ENCODE measurements at places on chromosomes 1 and 21. TPM values are rescaled to one million over a fixed set of nuclear protein-coding genes. Genes with fewer than 3 reads are reported as not detected.
A peak's percentile ranks its signal among the peaks of the same experiment; 100 is the strongest.

Gene NBPF10
- 1.4 TPM for total RNA-seq

DNA sequence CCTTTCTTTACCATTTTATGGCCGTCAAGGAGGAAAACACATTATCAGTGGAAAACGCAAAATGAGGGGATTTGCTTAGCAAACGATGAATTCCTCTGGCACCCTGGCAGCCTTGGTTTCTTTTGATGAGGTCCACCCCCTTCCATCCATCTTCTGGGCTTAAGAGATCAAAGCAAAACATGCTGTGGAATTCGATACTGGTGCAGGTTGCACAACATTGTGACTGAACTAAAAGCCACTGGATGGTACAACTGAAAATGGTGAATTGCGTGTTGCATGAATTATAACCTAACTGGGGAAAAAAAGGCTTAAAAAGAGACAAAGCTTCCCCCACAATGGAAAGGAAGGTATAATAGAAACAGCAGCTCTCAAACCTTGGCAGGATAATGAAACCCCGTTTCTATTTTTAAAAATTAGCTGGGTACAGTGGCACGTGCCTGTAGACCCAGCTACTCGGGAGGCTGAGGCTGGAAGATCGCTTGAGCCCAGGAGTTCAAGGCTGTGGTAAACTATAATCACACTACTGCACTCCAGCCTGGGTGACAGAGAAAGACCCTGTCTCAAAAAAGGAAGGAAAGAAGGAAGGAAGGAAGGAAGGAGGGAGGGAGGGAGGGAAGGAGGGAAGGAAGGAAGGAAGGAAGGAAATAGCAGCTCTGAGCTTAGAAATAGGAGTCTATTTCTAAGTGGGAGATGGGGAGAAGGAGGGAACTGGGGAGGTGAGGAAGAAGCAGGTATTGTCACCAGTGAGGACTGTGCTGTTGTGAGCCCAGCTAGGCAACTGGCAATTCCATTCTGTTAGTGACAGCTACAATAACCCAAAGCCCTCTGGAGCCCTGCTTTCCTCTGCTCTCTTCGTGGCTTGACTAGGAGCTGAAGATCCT is 29.0 kb upstream of the LGALS8 start:
- no peak for DNase-seq

Gene CLDN17
- total RNA-seq: not detected

DNA sequence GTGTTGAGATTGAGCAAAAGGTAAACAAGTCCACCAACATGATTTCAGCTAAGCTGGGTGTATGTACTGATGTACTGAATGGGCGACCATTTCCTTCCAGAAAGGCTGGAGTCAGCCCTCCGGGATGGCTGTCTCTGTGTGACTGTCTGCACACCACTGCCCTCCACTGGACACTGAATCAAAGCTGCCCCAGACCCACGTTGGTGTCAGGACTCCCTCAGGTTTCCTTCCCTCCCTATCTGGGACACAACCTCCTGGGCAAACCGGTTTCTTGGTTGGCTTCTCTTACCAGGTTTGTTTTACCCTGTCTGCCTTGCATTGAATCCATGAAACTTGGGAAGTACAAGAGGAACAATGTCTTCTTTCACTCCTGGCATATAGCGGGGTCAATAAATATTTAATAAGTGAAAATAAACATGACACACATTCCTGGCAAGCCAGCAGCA is 5.3 kb upstream of the SRP9 start:
- peak; percentile 83 for DNase-seq

GRCh38 chr21:45511661-45512431 is 30.4 kb downstream of the SLC19A1 start:
- peak; percentile 51 for DNase-seq

DNA sequence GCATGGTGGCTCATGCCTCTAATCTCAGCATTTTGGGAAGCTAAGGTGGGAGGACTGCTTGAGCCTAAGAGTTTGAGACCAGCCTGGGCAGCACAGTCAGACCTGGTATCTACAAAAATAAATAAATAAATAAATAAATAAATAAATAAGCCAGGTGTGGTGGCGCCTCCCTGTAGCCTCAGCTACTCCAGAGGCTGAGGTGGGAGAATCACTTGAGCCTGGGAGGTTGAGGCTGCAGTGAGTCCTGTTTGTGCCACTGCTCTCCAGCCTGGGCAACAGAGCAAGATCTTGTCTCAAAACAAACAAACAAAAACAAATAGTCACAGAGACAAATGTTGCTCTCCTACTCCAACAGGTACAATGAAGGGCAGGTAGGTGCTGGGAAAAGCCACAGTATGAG is 242.4 kb upstream of the POU3F1 start:
- DNase-seq: no peak

GRCh38 chr1:8171751-8172464 is 145.8 kb upstream of the ERRFI1 start:
- DNase-seq: no peak

GRCh38 chr1:34640654-34641401 is 114.0 kb upstream of the GJB5 start:
- no peak for DNase-seq

DNA sequence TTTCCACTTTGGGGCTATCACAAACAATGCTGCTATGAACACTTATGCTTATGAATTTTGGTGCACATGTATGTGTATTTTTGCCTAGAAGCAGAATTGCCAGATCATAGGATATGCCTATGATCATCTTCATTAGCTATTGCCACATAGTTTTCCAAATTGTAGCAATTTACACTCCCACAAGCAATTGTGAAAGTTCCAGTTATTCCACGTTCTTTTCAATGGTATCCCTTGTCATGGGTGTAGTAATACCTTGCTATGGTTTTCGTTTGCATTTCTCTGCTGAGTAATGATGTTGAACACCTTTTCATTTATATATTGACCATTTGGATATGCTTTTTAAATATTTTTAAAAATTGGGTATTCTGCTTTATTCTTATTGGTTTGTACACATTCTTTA is 82.6 kb downstream of the MTR start:
- no peak for DNase-seq
